Neural crest cell (in vitro differentiated cells): ENCODE measurements at places on chromosomes 12 and 14. TPM values are rescaled to one million over a fixed set of nuclear protein-coding genes. Genes with fewer than 3 reads are reported as not detected.

ASPG gene
- not detected in 2 replicates for total RNA-seq

TMEM63C gene
- 0.59 and 0.91 TPM in 2 replicates for total RNA-seq

DNA sequence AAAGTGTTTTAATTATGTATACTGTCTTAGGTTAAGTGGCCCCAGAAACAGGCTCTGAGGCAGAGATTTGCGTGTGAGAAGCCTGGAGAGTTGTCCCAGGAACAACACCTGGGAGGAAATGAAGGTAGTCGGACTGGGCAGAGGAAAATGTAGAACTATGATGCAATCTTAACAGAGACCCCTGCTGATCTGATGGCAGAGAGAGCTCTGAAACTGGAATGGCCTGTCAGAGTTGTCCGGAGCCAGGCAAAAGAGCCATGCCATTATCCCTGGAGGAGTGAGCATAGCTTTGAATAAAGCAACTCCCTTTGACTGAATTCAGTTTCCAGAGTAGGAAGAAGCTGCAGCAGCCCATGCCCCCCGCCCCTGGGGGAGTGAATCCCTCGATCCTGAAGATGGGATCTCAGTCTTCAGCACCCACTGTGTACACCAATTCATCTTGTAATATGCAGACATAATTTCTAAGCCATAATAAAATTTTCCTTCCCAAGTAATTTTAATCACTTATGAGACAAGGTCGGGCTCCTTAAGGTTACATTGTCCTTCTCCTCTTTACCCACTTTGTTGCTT, 264.8 kb downstream of the PDZRN4 start:
- DNase-seq: no peak

DNA sequence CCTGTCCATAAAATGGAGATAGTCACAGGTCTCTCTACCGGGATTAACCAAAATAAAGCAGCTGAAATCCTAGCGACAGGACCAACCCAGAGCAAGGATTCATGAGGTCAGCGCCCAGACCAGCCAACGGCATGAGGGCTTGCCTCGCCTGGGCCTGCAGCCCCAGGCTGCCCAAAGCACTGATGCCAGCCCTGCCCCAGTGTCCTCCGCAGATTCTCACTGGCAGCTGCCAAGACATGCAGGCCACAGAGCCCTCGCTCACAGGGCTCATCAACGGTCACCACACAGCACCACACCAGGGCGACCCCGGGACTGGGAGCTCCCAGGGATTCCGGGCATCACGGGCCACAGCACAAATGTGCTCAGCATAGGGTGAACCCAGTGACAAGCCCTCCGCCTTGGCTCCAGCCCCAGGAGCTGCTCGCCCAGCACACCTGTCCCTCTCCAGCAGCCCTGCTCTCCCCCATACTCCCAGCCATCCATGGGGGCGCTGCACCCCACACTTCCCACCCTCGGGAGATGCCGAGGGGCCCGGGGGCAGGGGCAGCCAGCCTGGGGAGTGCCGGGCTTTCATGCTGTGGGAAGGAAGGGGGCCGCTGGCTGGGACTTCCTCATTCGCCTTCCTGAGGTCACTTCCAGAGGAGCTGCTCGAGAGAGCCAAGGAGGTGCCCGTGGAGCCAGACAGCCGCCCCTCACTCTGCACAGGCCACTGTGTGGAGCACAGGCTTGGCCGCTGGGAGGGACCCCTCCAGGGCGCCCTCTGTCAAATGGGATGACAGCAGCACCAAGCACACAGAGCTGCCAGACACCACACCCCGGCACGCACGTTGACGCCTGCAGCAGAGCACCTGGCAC, 14.1 kb downstream of the RAB35 start:
- no peak for DNase-seq

DNA sequence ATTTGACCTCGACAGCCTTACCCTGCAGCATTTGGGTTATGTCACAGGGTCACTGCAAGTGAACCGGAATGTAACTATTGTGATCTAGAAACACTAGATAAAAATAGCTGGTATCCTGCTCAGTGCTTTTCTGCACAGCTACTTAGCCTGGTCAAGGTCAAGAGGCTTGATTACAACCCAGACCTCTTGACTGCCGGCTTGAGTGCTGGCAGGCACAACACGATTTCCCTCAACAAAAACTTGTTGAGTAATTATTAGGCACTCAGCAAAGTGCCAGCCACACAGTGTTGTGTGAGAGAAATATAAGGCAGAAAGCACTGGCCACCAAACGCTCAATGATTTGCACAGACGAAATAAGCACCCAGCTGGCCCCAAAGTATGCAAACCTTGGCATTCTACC, 156.7 kb downstream of the NUAK1 start:
- DNase-seq: no peak

- DNase-seq: no peak
These were observed 34.1 kb downstream of the NDUFA12 start for GRCh38 chr12:94969424-94969823.

DNA sequence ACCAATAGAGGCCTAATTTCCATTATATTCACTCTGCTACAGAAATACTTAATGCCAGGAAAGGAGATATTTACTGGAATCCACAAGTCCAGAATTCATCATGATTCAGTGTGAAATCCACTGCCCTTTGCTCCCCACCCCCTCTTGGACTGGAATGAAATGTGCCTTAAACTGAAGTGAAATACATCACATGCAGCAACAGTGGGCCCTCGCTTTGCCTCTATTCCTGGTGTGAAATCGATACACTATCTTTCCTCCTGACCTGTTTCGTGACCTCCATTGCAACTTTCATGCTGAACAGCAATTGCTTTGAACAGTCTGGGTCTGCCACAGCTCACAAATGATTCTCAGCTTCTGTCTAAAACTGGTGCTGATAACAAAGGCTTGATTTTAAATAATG, 100.6 kb downstream of the NPAS3 start:
- DNase-seq: no peak
